ENCODE measurements at places on chromosomes 13 and 19. TPM values are rescaled to one million over a fixed set of nuclear protein-coding genes. Genes with fewer than 3 reads are reported as not detected.

- no peak for DNase-seq
Measured at GRCh38 chr13:77298426-77298825, 28.5 kb downstream of the MYCBP2 start.

GRCh38 chr13:106187501-106188095, 347.9 kb downstream of the EFNB2 start:
- DNase-seq, result no peak

DNA sequence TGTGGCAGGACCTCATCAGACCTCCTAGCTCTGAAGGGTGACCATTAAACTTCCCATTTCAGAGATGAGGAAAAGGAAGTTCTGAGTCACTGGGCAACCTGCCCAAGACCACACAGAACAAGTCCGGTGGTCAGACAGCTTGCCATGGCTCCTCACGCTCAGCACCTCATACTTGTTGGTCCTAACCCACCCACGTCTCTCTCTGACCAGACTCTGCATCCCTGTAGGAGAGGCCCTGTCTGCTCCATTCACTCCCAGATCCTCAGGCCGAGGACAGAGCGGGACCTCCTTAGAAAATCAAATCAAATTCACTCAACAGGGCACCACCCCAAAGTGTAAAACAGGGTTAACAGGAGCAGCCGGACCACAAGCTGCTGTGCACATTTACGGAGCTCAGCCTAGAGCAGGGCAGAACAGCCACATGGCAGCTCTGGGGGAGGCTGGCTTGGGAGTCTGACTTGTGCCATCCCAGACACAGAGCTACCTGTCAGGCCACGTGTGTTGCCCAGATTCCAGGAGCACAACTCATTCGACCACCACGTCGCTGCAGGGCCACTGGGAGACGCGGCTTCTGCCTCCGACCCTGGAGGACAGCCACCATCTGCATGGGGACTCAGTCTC, 1.7 kb downstream of the MIER2 start:
- DNase-seq, result no peak

DNA sequence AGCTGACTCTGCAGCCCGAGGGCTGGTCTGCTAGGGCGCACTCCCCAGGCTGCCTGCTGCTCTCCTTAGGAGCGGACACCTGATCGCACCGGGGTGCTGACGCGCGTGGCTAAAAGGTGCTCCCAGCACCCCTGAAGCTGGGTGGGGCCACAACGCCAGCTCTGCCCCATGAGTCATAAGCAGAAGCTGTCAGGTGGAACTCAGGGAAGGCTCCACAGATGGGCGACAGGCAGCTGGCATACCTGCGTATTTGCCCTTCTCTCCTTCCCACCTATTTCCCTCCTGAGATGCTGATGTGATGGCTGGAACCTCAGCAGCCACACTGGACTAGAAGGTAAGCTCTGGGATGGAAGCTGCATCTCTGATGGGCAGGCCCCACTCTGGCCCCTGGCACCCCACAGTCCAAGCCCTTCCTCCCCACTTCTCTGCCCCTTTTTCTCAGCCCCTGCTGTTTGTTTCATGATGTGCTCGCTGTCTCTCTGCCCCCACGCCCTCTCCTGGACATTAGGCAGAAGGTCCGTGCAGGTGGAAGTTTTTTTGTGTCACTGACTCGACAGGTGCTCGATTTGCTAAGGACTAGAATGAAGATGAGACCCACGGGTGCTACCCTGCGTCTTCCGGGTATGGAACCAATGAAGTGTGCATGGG, 30.3 kb upstream of the CACTIN start:
- no peak for DNase-seq

Gene PRR12
- total RNA-seq, result 30.8 TPM

Gene OR7A5
- not detected for total RNA-seq

Gene CEACAM7
- total RNA-seq, result not detected
